Activated CD4-positive, alpha-beta T cell treated with anti-CD3 and anti-CD28 coated beads, Interleukin-2, amount 10 ng/mL, durations not matched to agents 24 days and 14 days (primary cell): ENCODE measurements at places on chromosomes 4 and X. TPM values are rescaled to one million over a fixed set of nuclear protein-coding genes. Genes with fewer than 3 reads are reported as not detected.
A peak's percentile ranks its signal among the peaks of the same experiment; 100 is the strongest.

- no peaks in the 10 kb centered on the region for H3K27me3 ChIP-seq
- peaks cover 53% of the 10 kb centered on the region for H3K36me3 ChIP-seq
- no peak overlapping the region for H3K4me3 ChIP-seq
- H3K27ac ChIP-seq = no peak overlapping the region
- DNase-seq = no peak
Measured at GRCh38 chr4:98506462-98507132, 151.8 kb downstream of the TSPAN5 start.

DNA sequence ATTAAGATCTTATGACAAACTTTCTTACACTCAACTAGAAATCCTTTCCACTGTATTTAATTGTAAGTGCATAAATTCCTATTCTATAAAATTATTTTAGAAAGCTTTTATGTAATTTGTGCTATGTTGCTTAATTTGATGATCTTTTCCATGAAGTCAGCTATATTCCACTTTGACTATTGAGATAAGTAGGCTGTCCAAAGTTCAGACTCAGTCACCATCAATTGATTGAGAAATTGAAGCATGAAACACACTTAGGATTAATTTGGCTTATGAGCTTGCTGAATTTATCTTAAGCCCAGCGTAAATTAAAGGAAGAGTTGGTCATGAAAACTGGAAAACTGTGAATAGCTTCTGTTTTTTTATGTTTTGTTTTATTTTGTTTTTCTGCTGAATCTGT, 18.7 kb upstream of the UGT2B10 start:
- H3K27me3 ChIP-seq = no peaks in the 10 kb centered on the region
- DNase-seq = no peak
- H3K4me3 ChIP-seq = no peak overlapping the region
- H3K27ac ChIP-seq = no peak overlapping the region

The QDPR gene
- 31.8 and 34.4 TPM in 2 replicates for total RNA-seq

The CXorf49 gene
- total RNA-seq = not detected in 2 replicates

- peak; percentile 70 for DNase-seq
- peaks cover 2% of the 10 kb centered on the region for H3K4me1 ChIP-seq
- H3K27ac ChIP-seq = no peak overlapping the region
- H3K4me3 ChIP-seq = no peak overlapping the region
Measured at GRCh38 chrX:110847334-110847733, 51.7 kb upstream of the CHRDL1 start.

The LUZP4 gene
- not detected in 2 replicates for total RNA-seq

DNA sequence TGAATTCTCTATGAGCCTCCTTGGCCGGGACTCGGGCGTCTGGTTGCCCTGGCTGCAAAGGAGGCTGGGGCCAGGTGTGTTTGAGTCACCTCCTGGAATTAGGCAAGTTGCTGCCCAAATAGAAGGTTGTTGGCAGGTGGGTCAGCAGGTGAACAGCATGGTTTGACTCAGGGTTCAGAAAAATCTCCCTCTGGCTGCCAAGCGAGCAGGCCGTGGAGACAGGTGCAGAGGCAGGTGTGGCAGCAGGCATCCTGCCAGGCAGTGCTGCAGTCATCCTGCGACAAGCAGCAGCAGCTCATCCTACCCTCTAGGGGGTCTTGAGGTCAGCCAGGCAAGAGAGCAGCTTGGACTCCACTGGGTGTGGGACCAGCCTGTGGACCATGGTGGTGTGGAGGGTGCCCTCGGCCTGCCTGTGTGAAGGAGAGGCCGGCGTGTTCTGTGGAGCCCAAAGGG, 8.2 kb downstream of the MSANTD1 start:
- H3K4me3 ChIP-seq = no peak overlapping the region
- no peaks in the 10 kb centered on the region for H3K36me3 ChIP-seq
- no peak overlapping the region for H3K27ac ChIP-seq
- no peaks in the 10 kb centered on the region for H3K4me1 ChIP-seq

GRCh38 chr4:152359208-152360044, 176.5 kb downstream of the FBXW7 start:
- H3K4me1 ChIP-seq = peaks cover 11% of the 10 kb centered on the region
- H3K27me3 ChIP-seq = no peaks in the 10 kb centered on the region
- DNase-seq = no peak
- peaks cover 6% of the 10 kb centered on the region for H3K36me3 ChIP-seq
- H3K27ac ChIP-seq = peak overlapping the region; percentile 68

DNA sequence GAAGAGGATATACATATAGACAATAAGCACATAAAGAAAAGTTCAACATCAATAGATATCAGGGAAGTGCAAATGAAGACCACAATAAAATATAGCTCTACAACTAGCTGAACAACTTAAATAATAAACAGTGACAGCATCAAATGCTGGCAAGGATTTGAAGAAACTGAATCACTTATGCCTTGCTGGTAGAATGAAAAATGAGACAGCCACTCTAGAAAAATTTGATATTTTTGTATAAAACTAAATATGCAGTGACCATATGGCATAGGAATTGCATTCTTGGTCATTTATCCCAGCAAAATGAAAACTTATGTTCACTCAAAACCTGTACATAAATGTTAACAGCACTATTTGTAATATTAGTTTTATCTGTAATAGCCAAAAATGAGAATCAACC, 1102.0 kb downstream of the C4orf33 start:
- no peak overlapping the region for H3K27ac ChIP-seq
- H3K36me3 ChIP-seq = no peaks in the 10 kb centered on the region
- DNase-seq = no peak

GRCh38 chr4:8355306-8355705, 85.2 kb downstream of the ACOX3 start:
- no peaks in the 10 kb centered on the region for H3K27me3 ChIP-seq
- no peaks in the 10 kb centered on the region for H3K4me1 ChIP-seq
- H3K27ac ChIP-seq = no peak overlapping the region
- no peaks in the 10 kb centered on the region for H3K36me3 ChIP-seq
- no peak overlapping the region for H3K4me3 ChIP-seq

The PFKFB1 gene
- total RNA-seq = 0.47 and 0.58 TPM in 2 replicates

- no peak overlapping the region for H3K27ac ChIP-seq
- no peak overlapping the region for H3K4me3 ChIP-seq
- H3K27me3 ChIP-seq = no peaks in the 10 kb centered on the region
- no peak for DNase-seq
- no peaks in the 10 kb centered on the region for H3K36me3 ChIP-seq
Measured at GRCh38 chrX:108945883-108946523, 209.6 kb upstream of the IRS4 start.

The ADH1A gene
- total RNA-seq = not detected in 2 replicates

DNA sequence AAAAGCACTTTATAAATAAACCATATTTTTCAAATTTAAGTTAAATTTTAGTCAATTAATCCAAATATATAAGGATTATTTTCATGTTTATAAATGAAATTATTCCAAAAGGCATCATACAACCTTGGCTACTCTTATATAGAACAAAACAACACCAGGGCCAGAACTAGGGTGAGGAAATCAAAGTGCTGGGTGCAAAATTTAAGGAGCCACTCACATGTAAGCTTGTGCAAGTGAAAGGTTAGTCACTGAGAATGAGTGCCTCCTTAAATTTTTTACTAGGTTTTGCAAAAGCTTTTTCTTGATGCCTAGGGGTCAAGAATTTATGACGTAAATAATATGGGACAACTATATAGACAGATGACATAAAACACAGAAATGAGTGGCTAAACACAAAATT, 83.4 kb upstream of the COX18 start:
- H3K27ac ChIP-seq = no peak overlapping the region
- no peak for DNase-seq
- no peaks in the 10 kb centered on the region for H3K4me1 ChIP-seq
- H3K27me3 ChIP-seq = no peaks in the 10 kb centered on the region
- peaks cover 46% of the 10 kb centered on the region for H3K36me3 ChIP-seq
- no peak overlapping the region for H3K4me3 ChIP-seq

DNA sequence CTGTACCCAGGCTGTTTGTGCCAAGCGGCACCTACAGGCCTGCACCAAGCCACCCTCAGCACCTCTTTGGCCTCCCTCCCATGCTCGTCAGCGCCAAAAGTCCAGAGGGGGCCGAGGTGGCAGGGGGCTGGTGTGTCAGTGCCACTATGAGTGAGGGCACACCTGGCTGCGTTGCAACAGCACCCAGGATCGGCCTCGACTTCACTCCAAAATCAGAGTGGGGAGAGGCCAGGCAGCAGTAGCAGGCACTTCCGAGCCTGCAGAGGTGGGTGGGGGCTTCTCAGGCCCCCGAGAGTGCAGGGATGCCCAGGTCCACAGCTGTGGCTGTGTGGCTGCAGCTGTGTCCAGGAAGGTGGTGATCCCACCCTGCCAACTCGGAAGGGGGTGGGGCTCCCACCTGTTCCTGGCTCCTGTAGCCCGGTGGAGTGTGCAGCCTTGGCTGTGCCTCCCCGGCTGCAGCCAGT, 58.5 kb downstream of the PPA2 start:
- no peak overlapping the region for H3K4me3 ChIP-seq
- H3K27me3 ChIP-seq = no peaks in the 10 kb centered on the region
- H3K4me1 ChIP-seq = peaks cover 2% of the 10 kb centered on the region
- no peak overlapping the region for H3K27ac ChIP-seq

DNA sequence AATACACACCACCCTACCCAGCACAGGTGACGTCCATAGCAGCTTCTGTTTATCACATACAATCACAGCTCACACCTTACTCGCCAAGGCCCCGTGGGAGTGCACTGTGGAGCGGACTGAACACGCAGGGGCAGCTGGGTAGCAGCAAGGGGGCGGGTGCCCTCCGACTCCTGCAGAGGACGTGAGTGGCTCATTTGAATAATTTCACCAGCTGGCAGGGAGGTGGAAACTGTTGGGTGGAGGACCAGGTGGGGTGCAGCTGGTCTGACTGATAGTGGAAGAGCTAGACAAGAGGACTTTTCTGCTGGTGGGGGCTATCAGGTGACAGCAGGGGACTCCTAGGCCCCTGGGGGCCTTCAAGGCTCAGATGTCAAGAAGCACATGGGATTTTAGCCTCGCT, 16.3 kb downstream of the MAN2B2 start:
- H3K36me3 ChIP-seq = peaks cover 13% of the 10 kb centered on the region
- no peak for DNase-seq
- H3K4me1 ChIP-seq = no peaks in the 10 kb centered on the region
- no peak overlapping the region for H3K4me3 ChIP-seq

The HSFX2 gene
- 0.28 TPM in 1 of 2 replicates, not detected in the other for total RNA-seq

- no peak overlapping the region for H3K27ac ChIP-seq
- no peak overlapping the region for H3K4me3 ChIP-seq
- no peaks in the 10 kb centered on the region for H3K36me3 ChIP-seq
- no peak for DNase-seq
- H3K27me3 ChIP-seq = no peaks in the 10 kb centered on the region
- no peaks in the 10 kb centered on the region for H3K4me1 ChIP-seq
Measured at GRCh38 chrX:127243654-127244053, 424.1 kb downstream of the PRR32 start.

DNA sequence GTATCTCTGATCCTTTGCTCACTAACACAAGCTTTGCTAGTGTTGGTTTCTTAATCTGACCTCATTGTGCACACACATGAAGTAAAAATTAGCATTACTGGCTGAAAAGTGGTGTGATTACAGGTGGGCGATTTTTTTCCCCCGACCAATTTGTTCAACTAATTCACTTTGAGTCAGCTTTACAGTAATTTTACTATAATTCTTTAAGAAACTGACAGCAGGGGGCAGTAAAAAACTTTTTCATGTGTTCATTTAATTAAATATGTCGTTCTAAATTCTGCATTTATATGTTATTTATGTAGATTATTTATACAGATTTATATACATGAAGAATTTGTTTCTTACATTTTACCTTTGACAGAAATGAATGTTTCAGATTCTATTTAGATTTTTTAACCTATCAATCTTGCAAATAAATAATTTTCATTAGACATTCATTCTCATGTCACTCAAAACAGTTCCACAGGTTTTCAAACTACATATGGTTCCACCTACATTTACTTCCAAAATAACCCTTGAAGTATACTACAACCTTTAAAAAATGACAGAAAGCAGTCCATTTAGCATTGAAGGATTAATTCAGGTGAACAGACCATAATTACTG, 17.5 kb downstream of the PALLD start:
- no peak overlapping the region for H3K4me3 ChIP-seq
- peak; percentile 59 for DNase-seq
- no peaks in the 10 kb centered on the region for H3K36me3 ChIP-seq
- H3K4me1 ChIP-seq = peaks cover 26% of the 10 kb centered on the region

The EPGN gene
- total RNA-seq = not detected in 2 replicates

GRCh38 chr4:19711871-19712270, 539.8 kb upstream of the SLIT2 start:
- DNase-seq = no peak
- H3K4me3 ChIP-seq = no peak overlapping the region
- no peaks in the 10 kb centered on the region for H3K27me3 ChIP-seq
- no peaks in the 10 kb centered on the region for H3K36me3 ChIP-seq

DNA sequence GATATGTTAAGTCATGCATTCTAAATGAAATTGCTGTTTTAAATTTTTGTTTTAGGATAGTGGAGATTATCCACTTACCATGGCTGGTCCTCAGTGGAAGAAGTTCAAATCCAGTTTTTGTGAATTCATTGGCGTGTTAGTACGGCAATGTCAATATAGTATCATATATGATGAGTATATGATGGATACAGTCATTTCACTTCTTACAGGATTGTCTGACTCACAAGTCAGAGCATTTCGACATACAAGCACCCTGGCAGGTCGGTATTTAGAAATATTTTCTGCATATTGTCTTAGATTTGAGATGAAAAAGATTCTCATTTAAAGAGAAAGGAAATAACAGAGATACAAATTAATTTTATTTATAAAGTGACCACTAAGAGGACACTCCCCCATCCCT, 83.6 kb downstream of the STAG2 start:
- H3K4me3 ChIP-seq = no peak overlapping the region
- no peak for DNase-seq
- peaks cover 30% of the 10 kb centered on the region for H3K36me3 ChIP-seq
- H3K27me3 ChIP-seq = no peaks in the 10 kb centered on the region
- H3K4me1 ChIP-seq = peaks cover 8% of the 10 kb centered on the region

DNA sequence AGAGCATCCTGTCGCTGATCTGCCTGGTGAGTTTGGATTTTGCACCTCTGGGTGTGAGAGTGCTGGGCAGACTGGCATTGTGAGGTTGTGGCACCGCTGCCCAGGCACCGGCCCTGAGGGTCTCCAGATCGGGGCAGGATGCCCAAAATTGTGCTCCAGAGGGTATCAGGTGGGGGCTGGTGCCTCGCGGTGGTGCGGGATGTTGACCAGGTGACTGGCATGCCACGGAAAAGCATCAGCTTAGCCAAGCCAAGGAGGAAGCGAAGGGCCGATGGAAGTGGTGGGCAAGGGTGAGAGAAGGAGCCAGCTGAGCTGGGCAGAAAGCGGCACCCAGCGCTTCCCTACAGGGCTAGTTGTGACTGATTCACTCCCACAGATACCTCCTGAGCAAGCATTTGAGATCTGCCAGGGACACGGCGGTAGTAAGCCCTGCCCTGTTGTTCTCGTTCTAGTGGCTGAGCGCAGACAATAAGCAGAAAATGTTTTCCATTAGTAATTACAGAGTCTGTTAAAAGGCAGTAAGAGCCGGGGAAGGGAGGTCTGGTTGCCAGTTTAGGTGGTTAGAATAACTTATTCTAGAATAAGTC, 809 bp downstream of the ZFP92 start:
- no peaks in the 10 kb centered on the region for H3K27me3 ChIP-seq
- no peaks in the 10 kb centered on the region for H3K36me3 ChIP-seq
- H3K4me3 ChIP-seq = peak overlapping the region; percentile 81
- no peak overlapping the region for H3K27ac ChIP-seq
- no peak for DNase-seq

The BEX4 gene
- 4.2 and 5.9 TPM in 2 replicates for total RNA-seq

GRCh38 chr4:123462007-123462406, 65.4 kb downstream of the SPRY1 start:
- H3K27me3 ChIP-seq = peaks cover 4% of the 10 kb centered on the region
- no peak for DNase-seq

The CXCL3 gene
- total RNA-seq = not detected in 2 replicates

The SYP gene
- total RNA-seq = 4.9 and 5.3 TPM in 2 replicates

The LRAT gene
- not detected in 2 replicates for total RNA-seq
